ENCODE measurements at places on chromosomes 6 and 20. TPM values are rescaled to one million over a fixed set of nuclear protein-coding genes. Genes with fewer than 3 reads are reported as not detected.

The POM121L2 gene
- not detected for total RNA-seq

The KCNK16 gene
- total RNA-seq, result not detected

The CCN5 gene
- total RNA-seq, result 15.2 TPM

GRCh38 chr20:60237981-60238380 lies 279.8 kb downstream of the CDH26 start:
- H3K4me1 ChIP-seq, result no peaks in the 10 kb centered on the region
- no peaks in the 10 kb centered on the region for H3K27me3 ChIP-seq
- no peaks in the 10 kb centered on the region for H3K36me3 ChIP-seq
- no peak overlapping the region for H3K4me3 ChIP-seq

DNA sequence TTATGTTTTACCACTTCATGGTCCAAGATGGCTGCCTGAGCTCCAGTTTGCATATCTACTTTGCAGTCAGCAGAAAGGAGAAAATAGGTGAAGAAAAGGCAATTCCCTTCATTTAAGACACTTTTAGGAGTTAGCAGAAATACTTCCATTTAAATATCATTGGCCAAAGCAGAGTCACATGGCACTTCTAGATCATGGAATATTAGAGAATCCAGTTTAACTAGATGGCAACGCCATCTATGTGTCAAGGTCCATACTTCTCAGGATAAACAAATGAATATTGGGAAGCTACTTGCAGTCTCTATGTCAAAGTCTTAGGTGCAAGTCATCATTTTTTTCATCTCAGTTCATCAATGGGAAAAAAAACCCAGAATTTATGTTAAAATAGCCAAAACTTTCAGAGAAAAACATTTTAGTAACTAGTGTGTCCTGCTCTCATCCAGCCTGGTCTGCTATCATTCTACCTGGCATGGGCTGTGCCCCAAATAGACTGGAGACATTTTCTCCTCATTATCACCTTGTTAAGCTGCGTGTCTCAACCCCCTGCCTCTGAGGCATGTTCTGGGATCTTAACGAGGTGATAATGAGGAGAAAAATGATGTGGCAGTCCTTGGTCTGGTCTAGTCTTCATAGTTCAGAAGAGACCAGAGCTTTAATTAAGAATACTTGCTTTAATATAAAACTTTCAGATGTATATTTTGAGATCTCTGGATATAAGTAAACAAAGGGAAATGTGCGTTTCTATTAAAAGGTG lies 227.3 kb downstream of the TBX18 start:
- no peak overlapping the region for H3K27ac ChIP-seq
- H3K27me3 ChIP-seq, result no peaks in the 10 kb centered on the region
- no peak for DNase-seq
- no peaks in the 10 kb centered on the region for H3K36me3 ChIP-seq
- no peaks in the 10 kb centered on the region for H3K4me1 ChIP-seq
- H3K4me3 ChIP-seq, result no peak overlapping the region

DNA sequence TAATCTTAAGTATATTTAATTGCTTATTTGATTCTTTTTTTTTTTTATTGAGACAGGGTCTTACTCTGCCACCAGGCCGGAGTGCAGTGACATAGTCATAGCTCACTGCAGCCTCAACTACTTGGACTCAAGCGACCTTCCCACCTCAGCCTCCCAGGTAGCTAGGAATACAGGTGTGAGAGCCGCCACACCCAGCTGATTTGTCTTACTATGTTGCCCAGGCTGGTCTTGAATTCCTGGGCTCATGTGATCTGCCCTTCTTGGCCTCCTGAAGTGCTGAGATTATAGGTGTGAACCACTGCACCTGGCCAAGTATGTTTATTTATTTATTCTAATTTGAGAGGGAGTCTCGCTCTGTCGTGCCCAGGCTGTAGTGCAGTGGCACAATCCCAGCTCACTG lies 38.2 kb downstream of the PTPN1 start:
- no peak overlapping the region for H3K4me3 ChIP-seq
- H3K27me3 ChIP-seq, result no peaks in the 10 kb centered on the region
- peaks cover 15% of the 10 kb centered on the region for H3K4me1 ChIP-seq
- no peaks in the 10 kb centered on the region for H3K36me3 ChIP-seq

- H3K27ac ChIP-seq, result no peak overlapping the region
- H3K4me3 ChIP-seq, result no peak overlapping the region
- H3K27me3 ChIP-seq, result no peaks in the 10 kb centered on the region
- H3K4me1 ChIP-seq, result no peaks in the 10 kb centered on the region
- DNase-seq, result no peak
- no peaks in the 10 kb centered on the region for H3K36me3 ChIP-seq
Measured at GRCh38 chr6:164570801-164571200, 738.6 kb downstream of the C6orf118 start.

GRCh38 chr6:123211777-123212545 lies 215.9 kb downstream of the CLVS2 start:
- H3K4me3 ChIP-seq, result no peak overlapping the region
- H3K4me1 ChIP-seq, result no peaks in the 10 kb centered on the region
- DNase-seq, result no peak

DNA sequence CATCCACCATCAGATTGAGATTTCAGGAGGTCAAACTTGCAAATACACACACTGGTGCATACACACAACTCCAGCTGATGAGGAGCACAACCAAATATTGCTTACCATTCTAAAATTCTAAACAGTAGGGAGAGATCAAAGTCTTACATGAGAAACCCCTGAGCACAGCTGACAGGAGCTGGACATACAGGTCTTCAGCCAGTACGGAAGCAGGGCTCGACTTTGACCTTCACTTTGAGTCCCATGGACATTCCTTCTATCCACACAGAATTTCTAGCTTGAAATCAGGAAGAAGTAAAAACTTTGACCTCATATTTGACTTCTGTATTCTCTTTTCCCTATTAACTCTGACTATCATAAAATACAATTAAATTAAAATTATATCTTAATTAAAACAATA lies 90.2 kb downstream of the PRKN start:
- no peaks in the 10 kb centered on the region for H3K27me3 ChIP-seq
- H3K36me3 ChIP-seq, result no peaks in the 10 kb centered on the region
- H3K27ac ChIP-seq, result no peak overlapping the region
- DNase-seq, result no peak
- no peak overlapping the region for H3K4me3 ChIP-seq
- no peaks in the 10 kb centered on the region for H3K4me1 ChIP-seq
